ENCODE measurements at places on chromosomes 7 and 10.

GRCh38 chr10:105188737-105189462, 547.8 kb downstream of the SORCS3 start:
- DNase-seq, result no peak

- no peak for DNase-seq
These were observed at the start of gene CYP3A4 for GRCh38 chr7:99784007-99784406. Gene CYP3A4, minus strand, starts transcription at chr7:99784184. Its CDS starts 103 bp downstream, at chr7:99784081.

GRCh38 chr10:1142596-1142995, 86.4 kb downstream of the WDR37 start:
- DNase-seq, result peak; percentile 52

- no peak for DNase-seq
These were observed 996.8 kb downstream of the KCNMA1 start for GRCh38 chr10:76640806-76641205.

- no peak for DNase-seq
These were observed 60.6 kb downstream of the RGS10 start for GRCh38 chr10:119481781-119482426.

DNA sequence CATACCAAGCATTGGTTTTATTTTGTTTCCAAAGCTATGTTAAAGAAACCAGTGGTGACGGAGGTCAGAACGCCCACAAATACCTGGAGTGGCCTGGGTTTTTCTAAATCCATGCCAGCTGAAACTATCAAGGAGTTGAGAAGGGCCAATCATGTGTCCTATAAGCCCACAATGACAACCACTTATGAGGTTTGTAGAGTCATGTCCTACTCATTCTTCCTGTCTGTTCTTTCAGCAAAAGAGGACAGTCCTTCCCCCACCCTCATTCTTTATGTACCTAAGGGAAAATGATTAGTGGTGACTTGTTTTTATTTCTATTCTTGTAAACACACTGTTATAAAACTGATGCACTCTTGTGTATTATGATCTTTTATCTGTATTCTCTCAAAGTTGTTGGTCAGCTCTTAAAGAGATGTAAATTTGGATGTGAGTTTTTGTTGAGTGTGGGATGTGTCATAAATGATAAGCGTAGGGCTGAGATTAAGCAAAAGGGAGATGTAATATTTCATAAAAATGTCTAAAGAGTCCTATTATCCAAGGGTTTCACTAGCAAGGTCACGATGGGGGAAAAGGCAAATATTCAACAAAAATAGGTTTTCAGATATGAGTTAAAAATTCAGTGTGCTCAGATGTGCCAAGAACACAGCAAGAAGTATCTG, 294.4 kb downstream of the BICC1 start:
- no peak for DNase-seq

DNA sequence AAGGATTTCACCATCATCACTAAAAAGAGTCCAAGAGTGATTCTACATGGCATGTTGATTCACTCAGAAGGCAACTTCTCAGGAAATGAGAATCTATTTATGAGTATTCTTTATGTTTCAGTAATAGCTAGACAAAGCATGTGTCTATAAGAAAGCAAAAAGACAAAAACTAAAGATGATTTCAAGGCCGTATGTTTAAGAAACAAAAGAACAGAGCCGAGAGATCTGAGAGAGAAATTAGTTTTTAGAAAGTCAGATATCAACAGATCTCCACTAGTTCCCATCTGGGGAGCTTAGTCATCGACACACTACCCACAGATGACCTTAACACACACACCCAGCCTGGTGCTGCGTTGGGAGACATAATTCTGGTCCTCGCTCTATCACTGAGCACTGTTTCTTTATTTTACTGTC, 21.0 kb downstream of the PIP4K2A start:
- DNase-seq, result peak; percentile 67

DNA sequence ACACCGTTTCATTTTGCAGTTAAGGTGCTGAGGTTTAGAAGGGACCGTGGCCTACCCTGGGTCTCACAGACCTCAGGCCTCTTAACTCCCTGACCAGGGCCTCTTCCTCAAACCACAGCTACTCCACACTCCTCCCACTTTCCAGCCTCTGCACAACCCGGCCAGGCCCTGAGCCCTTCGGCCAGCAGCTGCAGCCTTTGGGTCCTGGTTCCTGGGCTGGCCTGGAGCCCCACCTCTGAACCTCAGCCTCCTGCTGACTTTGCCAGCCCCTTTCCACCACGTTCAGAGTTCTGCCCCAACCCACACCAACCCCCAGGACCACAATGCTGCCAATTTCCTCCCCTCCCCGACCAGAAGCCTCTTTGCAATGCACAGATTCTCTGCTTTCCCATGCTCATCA, 84.1 kb downstream of the VOPP1 start:
- no peak for DNase-seq

DNA sequence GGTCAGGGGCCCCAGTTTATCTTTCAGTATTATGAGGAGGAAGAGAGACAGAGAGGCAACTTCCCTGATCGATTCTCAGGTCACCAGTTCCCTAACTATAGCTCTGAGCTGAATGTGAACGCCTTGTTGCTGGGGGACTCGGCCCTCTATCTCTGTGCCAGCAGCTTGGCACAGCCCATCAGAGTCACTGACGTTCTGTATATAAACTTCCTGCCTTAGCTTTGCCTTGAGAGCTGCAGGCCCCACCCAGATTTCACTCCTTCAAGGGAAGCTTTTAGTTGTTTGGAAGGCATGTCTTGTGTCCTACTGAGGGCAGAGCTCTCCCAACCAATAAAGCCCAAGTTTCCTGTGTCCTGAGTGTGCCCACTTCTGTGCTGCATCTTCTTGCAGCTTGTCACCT, 242.5 kb upstream of the PRSS58 start:
- no peak for DNase-seq

- DNase-seq, result peak; percentile 72
These were observed 103.6 kb downstream of the SMURF1 start for GRCh38 chr7:99040104-99040958.

GRCh38 chr7:70640266-70640833, 491.6 kb upstream of the GALNT17 start:
- DNase-seq, result no peak
